Stimulated activated CD8-positive, alpha-beta memory T cell treated with anti-CD3 and anti-CD28 coated beads, Interleukin-15, amount 100 ng/mL, for 48 hours (primary cell): ENCODE measurements at places on chromosomes 3 and 15.
A peak's percentile ranks its signal among the peaks of the same experiment; 100 is the strongest.

DNA sequence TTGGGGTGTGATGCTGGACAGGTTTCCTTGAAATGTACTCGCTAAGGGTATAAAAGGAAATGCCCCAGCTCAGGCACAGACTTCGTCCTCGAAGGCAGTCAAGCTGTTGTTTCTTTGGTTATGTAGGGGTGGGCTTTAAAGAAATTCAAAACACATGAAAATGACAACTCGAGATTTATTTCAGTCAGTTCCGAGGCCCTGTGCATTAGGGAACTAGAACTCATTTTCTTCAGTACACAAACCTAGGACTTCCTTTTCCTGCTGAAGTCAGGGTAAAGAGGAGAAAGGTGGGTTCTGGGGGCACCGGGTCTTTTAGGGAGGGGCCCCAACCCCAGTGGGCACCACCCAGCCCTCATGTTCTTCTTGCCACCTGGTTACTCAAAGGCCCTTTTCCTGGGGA, 7.7 kb downstream of the CCR9 start:
- DNase-seq: no peak

DNA sequence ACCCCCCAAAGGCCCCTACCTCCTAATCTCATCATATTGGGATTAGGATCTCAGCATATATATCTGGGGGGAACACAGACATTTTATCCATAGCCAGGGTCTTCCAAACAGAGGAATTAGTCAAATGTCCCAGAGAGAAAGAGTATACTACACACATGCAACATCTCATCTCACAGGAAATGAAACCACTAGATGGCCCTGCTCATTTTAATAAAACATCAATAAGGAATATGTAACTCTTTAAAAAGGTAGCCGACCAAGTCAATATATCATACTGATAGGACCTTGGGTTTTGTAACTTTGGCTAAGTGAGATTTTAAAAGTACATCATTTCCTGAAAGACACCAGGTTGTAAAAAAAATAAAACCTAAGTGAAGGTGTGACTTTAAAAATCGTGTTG, 45.6 kb upstream of the THSD4 start:
- no peak for DNase-seq

- DNase-seq: no peak
Observed at GRCh38 chr3:48140936-48141603, 47.1 kb downstream of the CDC25A start.

DNA sequence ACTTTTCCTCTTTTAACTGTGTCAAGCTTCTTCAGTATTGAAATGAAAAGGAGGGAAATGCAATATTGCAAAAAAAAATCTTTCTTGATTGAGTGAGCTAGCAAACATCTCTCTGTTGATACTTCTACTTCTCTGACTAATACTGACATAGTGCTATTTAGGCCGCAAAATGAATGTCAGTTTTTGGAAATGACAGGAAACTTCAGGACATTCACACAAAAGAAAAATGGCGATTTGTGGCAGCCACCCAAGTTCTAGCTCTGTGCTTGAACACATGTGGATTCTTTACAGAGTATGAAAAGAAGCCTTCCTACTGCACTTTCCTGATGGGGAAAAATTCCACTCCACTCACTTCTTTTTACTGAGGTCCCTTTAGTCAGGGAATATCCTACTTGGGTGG, 486.8 kb upstream of the ALCAM start:
- DNase-seq: no peak

DNA sequence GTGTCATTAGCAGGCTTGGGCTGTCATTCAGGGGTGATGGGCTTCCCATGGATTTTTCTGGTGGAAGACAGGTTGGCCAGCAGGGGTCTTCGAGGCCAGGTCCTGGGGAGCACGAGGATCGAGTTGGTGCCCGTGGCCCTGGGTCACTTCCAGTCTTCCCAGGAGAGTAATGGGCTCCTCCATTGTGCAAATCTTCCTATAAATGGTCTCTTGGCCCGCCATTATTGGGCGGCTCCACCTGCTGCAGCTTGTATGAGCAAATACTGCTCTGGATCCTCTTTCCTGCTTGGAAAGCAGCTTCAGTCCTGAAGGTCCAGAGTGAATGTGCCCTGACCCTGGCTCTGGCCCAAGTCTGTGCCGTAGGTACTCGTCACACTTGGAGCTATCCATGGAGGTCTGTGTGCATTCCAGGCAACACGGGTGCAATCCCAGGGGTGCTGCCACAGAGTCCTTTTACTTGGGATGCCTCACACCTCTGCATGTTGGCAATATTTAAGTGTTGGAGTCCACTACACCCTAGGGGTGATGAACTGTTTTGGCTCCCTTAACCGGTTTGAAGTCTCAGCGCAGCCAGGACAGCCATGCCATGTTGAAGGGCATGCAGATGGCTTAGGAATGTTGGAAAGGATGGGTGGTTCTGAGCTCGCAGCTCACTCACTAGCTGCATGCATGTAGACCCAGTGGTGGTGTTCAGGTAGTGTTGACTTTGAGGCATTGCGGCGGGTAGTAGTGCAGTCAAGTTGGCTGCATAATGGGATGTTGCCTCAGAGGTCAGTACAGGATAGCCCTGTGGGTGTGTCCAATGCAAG, 97.6 kb downstream of the SNRPN start:
- no peak for DNase-seq

DNA sequence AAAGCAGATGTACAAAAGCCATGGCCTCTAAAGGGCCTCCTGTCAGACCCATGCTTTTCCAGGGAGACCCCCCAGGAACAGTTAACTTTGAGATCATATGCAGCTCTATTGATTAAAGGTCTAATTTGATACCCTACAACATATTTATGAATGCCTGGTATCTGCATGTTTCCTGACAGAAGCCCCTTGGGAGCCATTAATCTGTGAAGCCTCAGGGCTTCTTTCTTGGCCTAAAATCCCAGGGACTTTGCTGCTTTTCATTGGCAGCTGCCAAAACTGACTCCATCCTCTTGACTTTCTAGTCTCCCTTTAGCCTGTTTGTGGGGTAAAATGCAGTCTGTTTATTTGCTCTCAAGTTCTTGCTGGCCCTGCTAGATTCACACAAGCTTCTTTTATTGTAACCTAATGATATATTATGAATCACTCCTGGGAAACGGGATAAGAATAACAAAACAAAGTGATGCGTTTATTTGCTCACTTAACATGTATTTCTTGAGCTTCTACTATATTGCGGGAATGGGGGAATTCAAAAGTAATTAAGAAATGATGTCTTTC, 257.0 kb downstream of the LSAMP start:
- DNase-seq: no peak

DNA sequence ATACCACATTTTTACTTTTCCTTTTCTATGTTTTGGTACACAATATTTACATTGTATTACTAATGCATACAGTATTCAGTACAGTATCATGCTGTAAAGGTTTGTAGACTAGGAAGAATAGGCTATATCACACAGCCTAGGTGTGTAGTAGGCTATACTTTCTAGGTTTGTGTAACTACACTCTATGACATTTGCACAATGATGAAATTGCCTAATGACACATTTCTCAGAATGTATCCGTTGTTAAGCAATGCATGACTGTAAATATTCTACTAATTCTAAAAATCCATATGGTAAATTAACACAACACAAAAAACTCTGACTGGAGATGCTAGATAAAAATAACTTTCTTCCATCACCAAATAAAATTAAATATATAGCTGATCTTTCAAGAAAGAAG, 16.2 kb downstream of the NEDD4 start:
- DNase-seq: no peak

DNA sequence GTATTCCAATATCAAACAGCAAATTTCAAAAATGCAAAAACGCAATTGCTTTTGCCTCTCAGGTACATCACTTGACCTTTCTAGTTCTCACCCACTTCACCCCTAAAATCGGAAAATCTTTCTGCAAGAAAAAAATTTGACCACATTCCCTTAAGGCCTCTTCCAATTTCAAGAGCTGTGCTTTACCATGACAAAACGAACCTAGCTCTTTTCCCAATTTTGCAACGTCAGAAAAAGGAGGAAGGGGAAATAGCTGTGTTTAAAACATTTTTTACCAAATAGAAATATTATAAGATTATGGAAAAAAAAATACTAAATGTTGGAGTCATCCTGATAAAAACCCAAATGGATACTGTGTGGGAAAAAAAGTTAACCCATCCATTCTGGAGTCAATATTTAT, 1.1 kb upstream of the NR2C2 start:
- DNase-seq: no peak

DNA sequence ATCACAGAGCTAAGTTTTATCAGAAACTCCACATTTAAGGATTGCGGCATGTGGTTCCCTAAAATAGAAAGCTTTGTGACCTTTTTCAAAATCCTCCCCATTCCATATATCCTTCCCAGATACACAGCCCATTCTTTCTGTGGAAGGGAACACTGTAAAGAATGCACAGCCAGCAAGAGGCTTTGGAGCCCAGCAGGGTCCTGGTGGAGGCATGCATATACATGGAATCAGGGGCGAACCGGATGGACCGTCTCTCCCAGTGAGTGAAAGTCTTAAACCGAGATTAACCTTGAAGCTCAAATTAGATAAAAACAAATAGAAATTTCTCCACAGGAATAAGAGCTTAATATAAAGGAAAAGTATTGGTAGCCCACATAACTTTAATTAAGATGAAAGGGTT, 436.2 kb upstream of the MDFIC2 start:
- DNase-seq: no peak

GRCh38 chr3:4036046-4036445, 236.8 kb downstream of the LRRN1 start:
- DNase-seq: no peak

GRCh38 chr3:156433138-156433537, 121.8 kb downstream of the SSR3 start:
- DNase-seq: no peak

DNA sequence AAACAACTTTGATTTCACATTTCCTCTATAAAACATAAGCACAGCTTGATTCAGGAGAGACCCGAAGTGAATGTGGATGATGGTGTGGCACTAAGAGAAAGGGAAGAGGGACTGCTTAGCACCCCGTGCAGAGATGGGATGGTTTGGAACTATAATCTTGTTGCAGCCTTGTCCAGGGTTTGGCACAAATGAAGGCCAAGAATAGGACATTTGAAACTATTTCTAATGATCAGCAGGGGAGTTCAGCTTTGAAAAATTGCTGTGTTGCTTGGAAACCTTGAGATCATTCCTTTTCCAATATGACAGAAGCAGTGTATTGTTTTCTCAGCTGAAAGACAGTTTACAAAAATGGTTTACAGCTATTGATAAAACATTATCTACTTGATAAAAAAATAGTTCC, 49.7 kb downstream of the ASB7 start:
- no peak for DNase-seq

DNA sequence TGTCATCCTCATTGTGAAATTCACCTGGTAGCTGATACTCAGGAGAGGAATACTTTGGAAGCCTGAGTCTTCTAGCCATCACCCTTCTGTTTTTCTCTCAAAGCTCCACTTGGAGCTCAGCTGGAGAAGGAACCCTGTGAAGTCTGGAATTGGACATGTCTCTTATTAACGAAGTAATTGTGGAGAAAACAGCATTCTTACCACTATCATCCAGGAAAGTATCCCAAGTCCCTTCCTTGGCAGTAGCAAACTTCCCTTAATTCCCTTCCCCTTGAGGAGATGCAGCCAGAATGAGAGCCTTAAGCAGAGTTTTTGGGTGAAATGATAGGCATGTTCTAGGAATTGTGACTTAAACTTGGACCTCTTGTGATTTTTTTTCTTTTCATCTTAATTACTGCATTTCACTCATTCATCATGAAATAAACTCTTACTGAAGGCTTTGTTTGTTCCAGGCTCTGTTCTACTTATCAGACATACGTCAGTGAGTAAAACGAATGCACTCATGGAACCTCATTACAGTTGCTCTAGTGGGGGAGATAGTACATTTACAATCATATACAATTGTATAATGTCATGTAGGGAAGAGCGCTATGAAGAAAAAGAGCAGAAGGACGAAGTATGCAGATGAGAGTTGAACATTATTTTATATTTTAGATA, 30.5 kb upstream of the TCF12 start:
- no peak for DNase-seq

DNA sequence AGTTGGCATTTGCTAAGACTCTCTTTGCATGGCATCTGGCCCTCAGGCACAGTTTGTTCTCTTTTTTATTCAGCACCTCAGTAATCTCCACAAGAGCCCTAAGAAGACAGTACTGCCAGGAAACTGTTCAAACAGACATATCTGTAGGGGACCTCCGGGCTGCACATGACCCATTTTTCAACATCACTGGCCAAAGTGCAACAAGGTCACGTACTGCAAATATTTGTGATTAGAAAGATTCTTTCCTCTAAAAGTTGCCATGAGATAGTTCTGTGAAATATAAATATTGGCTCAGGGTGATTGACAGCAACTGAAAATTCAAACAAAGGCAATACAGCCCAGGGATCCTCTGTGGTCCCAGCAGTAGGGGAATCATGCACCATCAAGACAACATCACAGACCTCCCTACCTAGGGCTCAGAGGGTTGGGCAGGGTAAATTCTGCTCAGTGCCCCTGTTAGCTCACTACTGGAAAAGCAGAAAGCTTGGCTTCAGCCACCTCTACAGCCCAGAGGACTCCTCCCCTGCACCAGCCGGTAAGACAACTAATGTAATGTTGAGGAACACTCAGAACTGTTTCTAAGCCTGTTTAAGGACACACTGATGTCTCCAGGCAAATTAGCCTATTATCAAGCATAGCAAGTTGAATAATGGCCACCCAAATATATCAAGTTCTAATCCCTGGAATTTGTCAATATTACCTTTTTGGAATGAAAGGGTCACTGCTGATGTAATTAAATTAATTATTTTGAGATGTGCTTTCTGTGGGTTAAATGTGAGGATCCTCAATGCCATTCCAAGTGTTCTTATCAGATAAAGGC, 117.4 kb upstream of the LPP start:
- DNase-seq: no peak

DNA sequence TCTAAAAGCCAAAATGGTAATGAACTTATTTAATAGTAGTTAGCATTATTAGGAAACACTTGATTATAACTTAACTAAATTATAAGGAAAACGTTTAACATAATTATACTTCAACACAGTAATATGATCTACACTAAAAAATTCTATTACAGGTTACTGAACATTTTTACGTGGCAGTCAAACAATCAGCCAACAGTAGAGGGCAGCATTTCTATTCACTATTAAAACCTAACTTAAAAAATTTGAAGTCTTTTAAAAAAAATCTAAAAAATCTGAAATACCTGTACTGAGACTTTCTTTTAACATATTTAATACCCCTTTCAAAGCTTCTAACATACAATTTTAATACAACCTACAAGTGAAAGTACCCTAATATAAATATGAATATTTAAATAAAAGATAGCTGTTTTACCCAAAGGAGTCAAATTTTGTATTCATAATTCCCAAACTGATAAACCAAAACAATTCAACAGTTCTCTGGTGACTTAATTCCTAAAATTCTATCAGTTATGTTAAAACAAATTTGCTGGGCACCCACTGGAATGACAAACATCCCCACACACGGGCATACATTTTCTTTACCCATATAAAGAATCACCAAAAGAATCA, 41.5 kb downstream of the DLG1 start:
- DNase-seq: peak; percentile 8
